ENCODE measurements at places on chromosomes 2 and 18.

- no peak for DNase-seq
- H3K4me3 ChIP-seq, result no peak overlapping the region
- H3K27ac ChIP-seq, result no peak overlapping the region
- no peaks in the 10 kb centered on the region for H3K27me3 ChIP-seq
- H3K4me1 ChIP-seq, result no peaks in the 10 kb centered on the region
Observed at GRCh38 chr2:231223458-231223976, 25.1 kb downstream of the ARMC9 start.

DNA sequence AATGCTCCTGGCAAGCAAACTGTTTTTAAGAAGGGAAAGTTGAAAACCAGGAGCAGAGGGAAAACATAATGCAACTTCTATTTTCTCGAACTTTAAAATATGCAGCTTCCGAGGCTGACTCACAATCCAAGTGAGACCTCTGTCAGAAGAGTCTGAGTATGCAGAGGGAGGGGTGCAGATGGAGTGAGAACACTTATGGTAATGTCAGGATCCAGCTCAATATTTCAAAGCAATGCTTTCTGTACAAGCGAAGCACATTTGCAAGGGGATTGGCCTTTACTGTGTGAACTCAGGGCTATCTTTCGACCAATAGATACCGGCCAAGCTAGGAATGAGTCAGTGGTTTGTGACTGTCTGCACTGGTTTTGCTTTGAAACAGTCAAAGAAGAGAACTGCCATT, 242.7 kb downstream of the CNTNAP5 start:
- H3K4me3 ChIP-seq, result no peak overlapping the region
- no peaks in the 10 kb centered on the region for H3K4me1 ChIP-seq
- H3K27me3 ChIP-seq, result no peaks in the 10 kb centered on the region
- no peaks in the 10 kb centered on the region for H3K36me3 ChIP-seq
- DNase-seq, result no peak
- no peak overlapping the region for H3K27ac ChIP-seq

- H3K27ac ChIP-seq, result no peak overlapping the region
- H3K36me3 ChIP-seq, result peaks cover 82% of the 10 kb centered on the region
- H3K27me3 ChIP-seq, result no peaks in the 10 kb centered on the region
Observed at GRCh38 chr2:54648256-54648655, 75.2 kb upstream of the EML6 start.

GRCh38 chr2:227816507-227817294, 3.1 kb downstream of the CCL20 start:
- H3K36me3 ChIP-seq, result no peaks in the 10 kb centered on the region
- H3K27ac ChIP-seq, result no peak overlapping the region
- no peaks in the 10 kb centered on the region for H3K4me1 ChIP-seq
- H3K27me3 ChIP-seq, result no peaks in the 10 kb centered on the region
- no peak overlapping the region for H3K4me3 ChIP-seq

DNA sequence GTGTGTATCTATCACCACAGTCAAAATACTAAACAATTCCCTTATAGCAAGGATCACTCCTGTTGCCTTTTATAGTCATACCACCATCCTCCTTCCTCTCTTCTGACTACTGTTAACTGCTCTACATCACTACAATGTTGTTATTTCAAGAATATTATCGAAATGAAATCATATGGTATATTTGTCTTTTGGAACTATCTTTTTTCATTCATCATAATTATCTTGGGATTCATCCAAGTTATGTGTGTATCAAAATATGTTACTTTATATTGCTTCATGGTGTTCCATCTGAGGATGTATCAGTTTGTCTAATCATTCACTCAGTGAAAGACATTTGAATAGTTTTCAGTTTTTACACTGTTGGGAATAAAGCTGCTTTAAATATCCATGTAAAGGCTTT, 1423.0 kb upstream of the PIK3C3 start:
- H3K4me1 ChIP-seq, result no peaks in the 10 kb centered on the region
- H3K36me3 ChIP-seq, result no peaks in the 10 kb centered on the region
- H3K27me3 ChIP-seq, result no peaks in the 10 kb centered on the region
- H3K4me3 ChIP-seq, result no peak overlapping the region

DNA sequence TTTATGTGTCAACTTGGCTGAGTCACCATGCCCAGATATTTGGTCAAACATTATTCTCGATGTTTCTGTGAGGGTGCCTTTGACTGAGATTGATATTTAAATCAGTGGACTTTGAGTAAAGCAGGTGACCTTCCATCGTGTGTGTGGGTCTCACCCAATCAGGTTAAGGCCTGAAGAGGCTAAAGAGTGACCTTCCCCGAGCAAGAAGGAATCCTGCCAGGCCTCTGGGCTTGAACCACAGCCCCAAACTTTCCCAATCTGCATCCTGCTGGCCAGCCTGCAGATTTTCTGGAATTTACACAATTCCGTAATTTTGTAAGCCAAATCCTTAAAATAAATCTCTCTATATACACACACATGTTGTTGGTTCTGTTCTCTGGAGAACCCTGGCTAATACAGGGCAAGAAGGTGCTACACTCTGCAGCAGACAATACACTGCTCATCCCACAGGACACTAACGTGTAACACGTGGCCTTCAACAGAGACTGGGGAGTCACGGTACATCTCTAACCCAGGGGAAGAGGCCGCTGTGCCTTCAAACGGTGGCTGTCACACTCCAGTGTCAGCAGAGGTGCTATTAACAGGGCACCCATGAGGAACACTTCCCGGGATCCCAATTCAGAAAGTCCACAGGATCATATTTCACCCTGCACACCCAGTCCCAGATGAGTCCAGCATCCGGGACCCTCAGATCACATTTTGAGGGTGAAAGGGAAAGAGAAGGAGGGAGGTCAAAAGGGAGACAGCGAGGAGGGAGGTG, 113.1 kb upstream of the ID2 start:
- no peak overlapping the region for H3K27ac ChIP-seq
- H3K36me3 ChIP-seq, result no peaks in the 10 kb centered on the region
- no peaks in the 10 kb centered on the region for H3K27me3 ChIP-seq
- DNase-seq, result no peak
- no peak overlapping the region for H3K4me3 ChIP-seq

- no peak overlapping the region for H3K27ac ChIP-seq
- H3K27me3 ChIP-seq, result peaks cover 78% of the 10 kb centered on the region
- peaks cover 21% of the 10 kb centered on the region for H3K4me1 ChIP-seq
Observed at GRCh38 chr2:199462956-199463692, 5.4 kb upstream of the SATB2 start.

- no peaks in the 10 kb centered on the region for H3K4me1 ChIP-seq
- peaks cover 6% of the 10 kb centered on the region for H3K36me3 ChIP-seq
- H3K27me3 ChIP-seq, result no peaks in the 10 kb centered on the region
- H3K27ac ChIP-seq, result no peak overlapping the region
- H3K4me3 ChIP-seq, result no peak overlapping the region
- DNase-seq, result no peak
Observed at GRCh38 chr2:215949991-215950404, 63.4 kb downstream of the MREG start.

DNA sequence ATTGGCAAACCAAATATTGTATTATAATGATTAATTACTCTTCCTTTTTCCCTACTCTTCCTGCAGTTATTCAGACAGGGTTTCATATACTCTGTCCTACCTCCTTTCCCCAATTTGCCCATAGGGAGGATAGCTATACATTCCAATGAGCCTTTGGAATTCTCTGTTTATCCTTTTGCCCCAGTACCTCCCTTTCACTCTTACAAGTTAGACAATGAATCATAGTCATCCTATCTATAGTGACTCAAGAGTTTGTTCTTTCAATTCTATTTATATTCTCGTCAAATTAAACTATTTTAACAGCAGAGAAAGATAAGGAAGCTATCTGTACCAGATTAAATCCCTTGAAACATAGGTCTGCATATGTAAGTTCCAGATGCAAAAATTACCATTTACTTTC, 437.5 kb downstream of the NR4A2 start:
- no peaks in the 10 kb centered on the region for H3K4me1 ChIP-seq
- no peak overlapping the region for H3K4me3 ChIP-seq
- H3K36me3 ChIP-seq, result no peaks in the 10 kb centered on the region
- no peak for DNase-seq

- H3K27me3 ChIP-seq, result no peaks in the 10 kb centered on the region
- H3K4me1 ChIP-seq, result no peaks in the 10 kb centered on the region
- H3K36me3 ChIP-seq, result no peaks in the 10 kb centered on the region
- no peak for DNase-seq
Observed at GRCh38 chr18:76056471-76057110, 438.5 kb downstream of the ZNF516 start.
